ENCODE measurements at places on chromosomes 16 and 17.

GRCh38 chr17:81232616-81233241 lies 6.1 kb downstream of the TEPSIN start:
- no peak for DNase-seq

DNA sequence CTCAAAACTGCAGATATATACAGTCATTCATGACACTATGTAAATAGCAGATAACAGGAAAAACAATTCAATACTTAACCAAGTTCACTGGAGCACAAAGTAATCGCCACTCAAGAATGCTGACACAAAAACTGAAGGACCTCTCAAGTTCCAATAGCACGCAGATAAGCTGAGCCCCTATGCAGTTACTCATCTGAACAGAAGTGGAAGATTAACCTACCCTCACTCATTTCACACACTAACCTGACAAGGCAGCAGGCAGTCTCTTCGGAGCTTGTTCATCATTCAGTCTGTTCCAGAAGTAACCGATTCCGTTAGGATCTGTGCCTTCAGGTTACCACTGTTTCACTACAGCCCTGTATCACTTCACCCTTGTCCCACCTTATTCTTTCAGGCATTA lies 6.0 kb downstream of the HELZ start:
- no peak for DNase-seq

DNA sequence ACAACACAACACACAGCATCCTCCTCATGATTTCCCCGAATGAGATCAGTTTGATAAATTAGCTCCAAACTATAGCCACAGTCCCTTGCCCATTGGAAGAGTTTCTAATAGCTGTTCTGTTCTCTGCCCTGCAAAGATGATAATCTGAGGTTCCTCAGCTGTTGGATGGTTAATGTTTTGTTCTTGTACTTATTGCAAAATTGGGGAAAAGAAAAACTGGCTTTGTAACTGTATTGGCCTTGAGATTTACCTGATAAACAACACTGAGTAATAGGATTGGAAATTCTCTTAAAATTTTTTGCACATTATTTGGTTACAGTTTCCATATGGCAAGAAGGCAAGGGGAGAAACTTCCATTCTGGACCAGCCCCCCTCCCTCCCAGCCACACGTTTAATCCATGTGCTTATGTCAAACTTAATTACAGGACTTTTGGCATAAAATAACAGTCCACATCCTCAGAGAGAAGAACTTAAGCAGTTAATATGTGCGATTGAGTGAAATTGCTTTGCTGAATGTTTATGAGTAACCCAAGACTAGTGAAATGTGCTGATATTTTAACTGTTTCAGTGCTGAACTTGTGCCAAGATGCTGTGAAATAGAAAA lies 119.1 kb upstream of the ZFHX3 start:
- no peak for DNase-seq

- no peak for DNase-seq
Observed at GRCh38 chr17:34226011-34226743, 28.9 kb upstream of the CCL2 start.

- DNase-seq: no peak
Observed at GRCh38 chr17:71464751-71465150, 656.1 kb upstream of the SOX9 start.

Measured in progenitor cell of endocrine pancreas (in vitro differentiated cells).